GM23338 (cell line): ENCODE measurements at places on chromosomes 7 and 10. TPM values are rescaled to one million over a fixed set of nuclear protein-coding genes. Genes with fewer than 3 reads are reported as not detected.
A peak's percentile ranks its signal among the peaks of the same experiment; 100 is the strongest.

DNA sequence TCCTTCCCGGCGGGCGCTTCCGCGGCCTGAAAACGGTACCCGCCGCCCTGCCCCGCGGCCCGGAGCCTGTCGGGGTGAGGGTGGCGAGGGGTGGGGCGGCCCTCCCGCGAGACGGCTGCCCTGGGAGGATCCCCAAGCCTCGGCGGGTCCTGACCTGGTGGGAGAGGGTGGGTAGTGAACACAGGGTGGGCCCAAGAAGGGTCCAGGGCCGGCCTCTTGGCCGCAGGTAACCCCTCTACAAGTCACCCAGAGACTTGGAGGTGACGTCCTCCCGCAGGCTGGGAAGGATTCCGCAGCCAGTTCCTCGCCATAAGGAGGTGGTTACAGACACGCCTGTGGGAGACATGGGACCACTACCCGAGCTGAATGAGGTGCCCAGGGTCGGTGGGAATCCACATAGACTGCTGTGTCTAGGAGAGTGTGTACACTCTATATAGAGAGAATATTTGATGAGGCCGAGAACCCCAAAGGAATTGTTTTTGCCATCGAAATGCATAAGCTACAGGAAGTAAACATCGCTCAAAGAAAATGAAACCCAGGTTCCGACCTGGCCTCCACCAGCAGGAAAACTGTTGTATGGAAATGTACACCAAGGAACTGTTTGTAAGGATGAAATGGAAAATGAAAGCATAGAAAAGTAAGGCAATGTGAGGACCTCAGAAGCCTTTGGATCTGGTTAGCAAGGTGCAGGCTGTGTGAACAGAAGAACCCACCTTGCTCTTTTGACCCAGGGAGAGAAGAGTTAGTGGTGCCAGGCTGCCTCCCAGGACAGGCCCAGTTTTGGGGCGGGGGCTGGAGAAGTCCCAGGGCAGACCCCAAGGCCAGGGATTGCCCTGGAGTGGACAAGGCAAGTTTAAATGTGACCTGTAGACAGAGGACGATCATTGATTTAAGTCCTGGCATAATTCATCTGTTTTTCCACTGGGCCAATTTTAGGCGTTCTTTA is 659 bp downstream of the OPTN start:
- peak; percentile 53 for DNase-seq
- no peak overlapping the region for H3K27ac ChIP-seq
- H3K27me3 ChIP-seq: peaks cover 12% of the 10 kb centered on the region
- H3K4me3 ChIP-seq: peak overlapping the region; percentile 74
- peaks cover 5% of the 10 kb centered on the region; the same call in 1 of the 2 replicates for H3K4me1 ChIP-seq

DNA sequence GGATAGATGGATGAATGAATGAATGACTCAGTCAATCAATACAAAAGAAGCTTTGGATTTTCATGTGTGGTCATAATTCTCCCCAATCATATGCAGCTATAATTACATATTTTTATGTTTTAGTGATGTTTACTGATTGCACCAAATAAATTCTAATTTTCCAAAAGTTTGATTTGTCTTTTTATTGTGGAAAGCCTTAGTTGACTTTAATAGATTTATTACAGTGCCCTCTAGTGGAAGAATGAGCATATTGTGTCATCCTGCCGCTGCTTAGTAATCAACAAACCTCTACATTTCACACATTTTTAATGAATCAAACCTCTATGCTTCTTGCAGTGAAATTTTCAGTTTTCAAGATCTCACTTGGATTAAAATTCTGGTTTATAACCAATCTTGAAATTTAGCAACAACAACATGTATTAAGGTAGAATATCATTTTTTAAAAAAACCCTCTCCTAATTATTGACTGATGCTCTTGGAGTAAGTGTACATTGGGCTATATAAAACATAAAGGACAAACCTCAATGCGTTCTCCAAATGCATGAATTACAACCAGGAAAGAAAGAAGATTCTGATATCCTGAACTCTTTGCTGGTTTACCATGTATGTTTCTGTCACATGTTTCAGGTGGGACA is 55.6 kb upstream of the PNLIP start:
- H3K4me3 ChIP-seq: no peak overlapping the region
- peak; percentile 76 for DNase-seq
- no peak overlapping the region for H3K27ac ChIP-seq
- H3K27me3 ChIP-seq: no peaks in the 10 kb centered on the region
- peaks cover 16% of the 10 kb centered on the region for H3K4me1 ChIP-seq
- H3K36me3 ChIP-seq: no peaks in the 10 kb centered on the region

GRCh38 chr10:6612371-6612770 is 32.3 kb upstream of the PRKCQ start:
- H3K27me3 ChIP-seq: no peaks in the 10 kb centered on the region
- H3K27ac ChIP-seq: no peak overlapping the region
- no peak overlapping the region for H3K4me3 ChIP-seq
- no peaks in the 10 kb centered on the region for H3K4me1 ChIP-seq

DNA sequence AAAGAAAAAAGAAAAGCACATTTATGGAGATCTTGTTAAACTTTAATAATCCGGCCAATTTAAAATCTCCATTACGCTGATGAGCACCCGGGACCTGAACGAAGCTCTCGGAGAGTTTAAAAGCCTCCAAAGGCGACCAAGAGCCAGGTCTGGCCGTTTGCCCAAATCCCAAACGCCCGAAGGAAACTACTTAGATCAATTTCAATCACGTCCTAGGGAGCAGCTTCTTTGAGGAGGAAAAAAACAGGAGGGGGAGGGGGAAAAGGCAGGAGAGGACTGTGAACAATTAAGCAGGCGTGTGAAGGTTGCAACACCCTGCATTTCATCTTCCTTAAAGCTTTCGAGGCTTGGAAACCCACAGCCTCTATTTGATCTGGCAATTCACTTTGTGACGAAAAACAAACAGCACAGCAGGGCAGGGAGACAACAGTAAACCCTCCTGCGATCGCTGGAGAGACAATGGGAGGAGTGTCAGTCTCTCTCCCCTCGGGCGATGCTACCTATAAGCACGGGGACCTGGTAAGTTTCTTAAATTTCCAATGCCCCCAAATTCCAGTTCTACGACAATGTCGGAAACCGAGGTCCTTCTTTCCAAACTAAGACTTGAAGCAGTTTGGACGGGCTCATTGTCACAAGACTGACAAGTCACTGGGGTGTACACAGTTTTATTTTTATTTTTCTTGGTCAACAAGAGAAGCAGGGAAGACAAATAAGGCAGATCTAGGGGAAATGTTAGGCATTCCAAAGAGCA is 1.2 kb downstream of the KLF6 start:
- peaks cover 28% of the 10 kb centered on the region for H3K4me1 ChIP-seq
- H3K27ac ChIP-seq: peak overlapping the region; percentile 87
- peak; percentile 79 for DNase-seq
- H3K27me3 ChIP-seq: 0 out of 2 replicates have a peak, but pooled peaks cover 5% of the 10 kb centered on the region
- peak overlapping the region; percentile 86 for H3K4me3 ChIP-seq
- H3K36me3 ChIP-seq: peaks cover 32% of the 10 kb centered on the region; the same call in 1 of the 2 replicates

GRCh38 chr10:34941471-34942357 is 126.6 kb upstream of the PARD3 start:
- H3K27ac ChIP-seq: no peak overlapping the region
- H3K36me3 ChIP-seq: no peaks in the 10 kb centered on the region; the same call in 1 of the 2 replicates
- DNase-seq: no peak

- peaks cover 9% of the 10 kb centered on the region; the same call in 1 of the 2 replicates for H3K4me1 ChIP-seq
- no peaks in the 10 kb centered on the region for H3K36me3 ChIP-seq
- no peak for DNase-seq
Measured at GRCh38 chr7:89798599-89798996, 355.7 kb upstream of the STEAP1 start.

DNA sequence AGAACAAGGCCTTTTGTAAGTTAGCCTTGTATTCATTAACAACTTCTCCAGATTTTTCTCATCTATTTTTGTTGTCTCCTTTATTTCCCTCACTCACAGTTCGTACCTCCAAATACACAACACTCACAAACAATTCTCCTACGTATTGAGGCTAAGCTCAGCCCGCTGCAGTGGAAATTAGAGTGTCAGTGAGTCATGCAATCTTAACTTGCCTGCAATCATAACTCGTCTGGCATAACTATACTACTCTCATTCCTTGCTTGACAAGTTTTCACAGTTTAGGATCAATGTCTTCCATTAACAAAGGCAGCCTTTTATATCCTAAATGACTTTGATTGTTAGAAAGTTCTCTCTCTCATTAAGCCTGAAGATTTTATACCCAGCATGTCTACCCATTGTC is 23.8 kb downstream of the TMEM196 start:
- no peaks in the 10 kb centered on the region for H3K36me3 ChIP-seq
- no peak overlapping the region for H3K4me3 ChIP-seq
- no peaks in the 10 kb centered on the region for H3K27me3 ChIP-seq

Gene SAP25
- total RNA-seq: 2.0 and 4.1 TPM in 2 replicates

Gene LIPM
- not detected in 2 replicates for total RNA-seq
